Gastrocnemius medialis (tissue), 4 donors: ENCODE measurements at places on chromosomes 2 and 18. TPM values are rescaled to one million over a fixed set of nuclear protein-coding genes. Genes with fewer than 3 reads are reported as not detected.
A peak's percentile ranks its signal among the peaks of the same experiment; 100 is the strongest.

GRCh38 chr2:128986867-128987268 lies 668.2 kb upstream of the HS6ST1 start:
- no peak for DNase-seq

DNA sequence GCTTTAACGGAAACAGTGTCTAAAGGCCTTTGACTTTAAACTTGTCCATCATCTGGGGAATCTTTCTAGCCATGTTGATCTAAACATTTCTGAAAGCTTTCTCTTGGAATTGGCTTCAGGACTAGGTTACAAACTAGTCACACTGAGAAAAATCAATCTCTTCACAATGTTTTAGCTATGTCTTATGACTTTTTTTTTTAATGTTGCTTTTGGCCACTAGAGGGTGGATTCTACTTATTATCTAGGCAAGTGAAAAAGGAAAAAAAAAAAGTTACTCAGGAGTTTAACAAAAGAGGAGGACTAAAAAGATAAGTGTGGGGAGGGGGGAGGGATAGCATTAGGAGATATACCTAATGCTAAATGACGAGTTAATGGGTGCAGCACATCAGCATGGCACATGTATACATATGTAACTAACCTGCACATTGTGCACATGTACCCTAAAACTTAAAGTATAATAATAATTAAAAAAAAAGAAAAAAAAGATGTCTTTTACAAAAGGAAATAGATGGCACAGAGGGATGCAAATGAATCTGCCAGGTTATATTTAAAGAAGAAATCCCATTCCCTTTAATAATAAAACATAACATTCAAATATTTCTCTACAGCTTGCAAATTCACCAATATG lies 160.4 kb upstream of the PID1 start:
- DNase-seq: no peak

GRCh38 chr2:32064021-32064601 lies 755 bp downstream of the SPAST start:
- peak; percentile 4 for DNase-seq

DNA sequence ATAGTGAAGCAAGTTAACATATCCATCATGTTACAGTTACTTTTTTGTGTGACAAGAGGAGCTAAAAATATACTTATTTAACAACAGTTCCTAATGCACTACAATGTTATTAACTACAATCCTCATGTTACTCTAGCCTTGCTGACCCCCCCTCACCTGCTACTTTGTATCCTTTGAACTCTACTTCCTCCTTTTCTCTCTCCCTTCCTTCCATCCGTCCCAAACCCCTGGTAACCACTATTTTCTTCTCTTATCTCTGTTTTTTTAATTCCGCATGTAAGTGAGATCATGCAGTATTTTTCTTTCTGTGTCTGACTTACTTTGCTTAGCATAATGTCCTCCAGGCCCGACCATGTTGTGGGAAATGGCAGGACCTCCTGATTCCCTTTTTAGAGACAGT lies 59.4 kb downstream of the NPAS2 start:
- DNase-seq: no peak

DNA sequence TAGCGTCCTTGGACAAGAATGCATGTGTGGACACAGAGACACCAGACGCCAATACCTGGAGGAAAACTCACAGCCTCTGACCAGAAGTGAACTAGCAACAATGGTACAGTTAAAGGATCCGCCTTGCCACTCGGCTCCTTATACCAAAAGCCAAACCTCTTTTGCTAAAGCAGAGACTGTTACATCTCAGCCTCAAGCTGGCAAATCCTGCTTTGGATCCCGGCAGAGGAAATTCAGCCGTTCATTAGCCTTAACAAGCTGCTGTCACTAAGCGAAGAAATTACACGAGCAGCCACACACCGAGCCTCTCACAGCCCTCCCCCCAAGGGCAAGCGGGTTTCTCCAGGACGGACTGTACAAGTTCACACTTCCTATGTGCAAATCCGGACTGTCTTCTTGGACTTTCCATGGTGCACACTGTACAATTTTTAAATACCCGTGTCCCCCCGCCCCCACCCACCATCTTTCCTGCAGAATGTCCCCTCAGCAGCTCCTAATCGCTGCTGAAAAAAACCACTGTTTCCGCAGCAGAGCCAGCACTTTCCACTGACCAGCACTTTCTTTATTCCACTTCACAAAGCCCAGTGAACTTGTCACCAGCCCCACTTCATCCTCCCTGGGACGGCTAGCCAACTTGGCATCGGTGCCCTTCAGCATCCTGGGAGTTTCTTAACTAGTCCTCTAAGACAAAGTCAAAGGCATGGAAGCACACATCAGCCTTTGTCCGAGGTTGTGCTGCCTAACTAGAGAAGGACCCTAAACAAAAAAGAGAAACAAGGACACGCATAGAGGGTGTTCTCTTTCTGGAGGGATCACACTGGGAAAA lies 1.5 kb downstream of the KLF7 start:
- DNase-seq: peak; percentile 56

- DNase-seq: no peak
These were observed 56.1 kb upstream of the TANK start for GRCh38 chr2:161104054-161104553.

- no peak for DNase-seq
These were observed 70.4 kb upstream of the CDH19 start for GRCh38 chr18:66674286-66674685.

- DNase-seq: no peak
These were observed 12.3 kb downstream of the ARID5A start for GRCh38 chr2:96548558-96549465.

DNA sequence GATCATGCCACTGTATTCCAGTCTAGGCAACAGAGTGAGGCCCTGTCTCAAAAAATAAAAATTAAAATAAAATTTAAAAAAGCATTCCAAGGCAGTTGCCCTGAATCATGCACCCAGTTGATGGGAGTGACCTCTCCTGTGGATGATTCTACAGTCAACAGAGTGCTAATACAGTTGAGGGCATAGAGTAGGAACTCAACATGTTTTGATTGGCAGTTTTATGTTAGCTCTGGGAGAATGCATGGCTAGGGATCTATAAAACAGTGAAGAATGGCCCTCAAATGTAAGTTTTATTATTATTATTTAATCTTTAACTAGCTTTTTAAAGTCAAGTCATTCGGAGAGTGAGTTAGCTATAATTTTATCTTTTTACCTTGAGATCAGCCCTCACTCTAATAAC lies 228.5 kb upstream of the ITGA4 start:
- DNase-seq: no peak

DNA sequence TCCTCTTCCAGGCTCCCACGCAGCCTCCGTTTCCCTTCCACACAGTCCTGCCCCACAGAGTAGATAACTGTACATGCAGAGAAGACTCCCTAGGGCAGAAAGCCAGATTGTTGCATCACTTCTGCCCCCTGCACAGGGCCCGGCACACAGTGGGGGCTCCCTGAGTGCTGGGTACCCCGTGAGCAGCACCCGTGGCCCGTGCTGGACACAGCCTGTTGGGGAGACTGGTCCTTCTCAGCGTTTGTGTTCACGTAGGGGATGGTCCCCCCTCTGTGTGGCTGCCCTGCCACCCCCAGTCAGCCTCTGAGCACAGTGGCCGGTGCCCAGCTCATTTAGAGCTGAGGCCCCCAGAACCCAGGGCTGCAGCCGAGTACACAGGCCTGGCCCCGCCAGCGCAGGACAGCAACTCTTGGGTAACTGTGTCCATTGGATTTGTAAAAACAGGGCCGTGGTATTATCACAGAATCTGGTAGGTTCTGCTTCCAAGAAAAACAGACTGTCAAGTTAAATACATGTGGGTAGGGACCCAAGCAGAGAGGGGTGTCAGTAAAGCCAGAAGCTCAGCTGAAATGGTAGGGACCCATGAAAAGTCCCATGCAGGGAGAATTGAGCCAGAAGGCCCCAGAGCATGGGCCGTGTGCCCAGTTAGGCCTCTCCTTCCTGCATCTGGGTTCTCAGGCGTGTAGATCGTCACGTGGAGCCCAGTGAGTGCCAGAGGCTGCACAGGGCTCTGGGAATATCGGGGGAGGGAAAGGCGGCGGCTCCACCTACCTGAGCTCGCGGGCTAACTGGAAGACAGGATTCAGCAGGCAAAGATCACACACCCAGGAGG lies 257.3 kb downstream of the ATAD2B start:
- DNase-seq: peak; percentile 75

DNA sequence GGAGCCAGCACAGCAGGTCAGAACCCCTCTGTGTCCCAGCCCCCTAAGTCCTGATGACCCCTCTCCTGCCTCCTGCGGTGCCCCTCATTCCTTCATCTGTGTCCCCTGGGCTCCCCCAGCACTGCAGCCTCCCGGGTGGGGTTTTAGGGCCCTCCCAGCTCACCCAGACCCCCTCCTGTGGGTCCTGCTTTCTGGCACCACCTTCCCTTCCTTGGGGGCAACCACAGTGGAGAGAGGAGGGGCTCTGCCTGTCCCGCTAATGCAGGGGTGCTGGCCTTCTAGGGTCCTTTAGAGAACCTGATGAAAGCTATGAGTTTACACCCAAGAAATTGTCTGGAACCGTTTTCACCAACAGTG lies 42.7 kb upstream of the ALPP start:
- no peak for DNase-seq

- no peak for DNase-seq
These were observed 10.2 kb downstream of the LPIN2 start for GRCh38 chr18:3002732-3003131.

DNA sequence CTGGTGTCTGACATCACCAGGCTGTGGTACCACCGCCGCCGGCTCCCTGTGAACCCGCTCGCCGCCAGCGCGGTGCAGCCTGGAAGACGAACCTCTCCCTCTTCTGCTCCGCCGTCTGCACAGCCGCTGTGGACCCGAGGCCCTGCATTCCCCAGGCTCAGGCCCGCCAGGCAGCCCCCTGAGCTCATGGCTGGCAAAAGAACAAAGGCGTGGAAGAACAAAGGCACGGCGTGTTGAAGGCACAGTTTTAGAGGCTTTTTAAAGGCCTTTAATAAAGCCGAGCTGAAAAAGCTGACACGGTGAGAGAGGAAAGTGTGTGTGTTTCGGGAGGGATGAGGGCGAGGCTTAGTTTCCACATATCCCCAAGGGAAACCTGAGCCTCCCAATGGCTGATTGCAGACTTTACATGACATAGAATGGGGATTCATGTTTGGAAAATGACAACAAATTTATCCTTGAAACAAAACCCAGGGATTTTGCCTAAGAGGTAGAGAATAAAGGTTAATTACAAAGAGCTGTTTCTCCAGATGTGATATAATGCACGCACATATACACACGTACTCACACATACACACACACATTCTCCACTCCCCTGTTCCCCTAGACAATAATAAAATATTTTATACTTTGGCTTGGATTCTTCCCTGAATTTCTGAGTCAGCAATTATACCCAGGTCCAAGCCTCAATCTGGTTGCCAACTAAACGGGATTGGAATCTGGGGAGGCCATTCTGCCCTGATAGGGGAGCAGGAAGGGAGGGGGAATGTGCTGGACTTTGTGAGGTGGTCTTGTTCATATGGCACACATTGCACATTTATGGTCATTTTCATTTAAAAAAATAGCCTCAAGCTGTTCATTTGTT lies 39.7 kb downstream of the RFX8 start:
- DNase-seq: no peak

GRCh38 chr2:202133200-202133908 lies 60.3 kb downstream of the KIAA2012 start:
- no peak for DNase-seq

- no peak for DNase-seq
These were observed 157.0 kb downstream of the SEPTIN10 start for GRCh38 chr2:109456776-109457175.

- DNase-seq: no peak
These were observed 570.0 kb upstream of the GCFC2 start for GRCh38 chr2:76280686-76281085.

DNA sequence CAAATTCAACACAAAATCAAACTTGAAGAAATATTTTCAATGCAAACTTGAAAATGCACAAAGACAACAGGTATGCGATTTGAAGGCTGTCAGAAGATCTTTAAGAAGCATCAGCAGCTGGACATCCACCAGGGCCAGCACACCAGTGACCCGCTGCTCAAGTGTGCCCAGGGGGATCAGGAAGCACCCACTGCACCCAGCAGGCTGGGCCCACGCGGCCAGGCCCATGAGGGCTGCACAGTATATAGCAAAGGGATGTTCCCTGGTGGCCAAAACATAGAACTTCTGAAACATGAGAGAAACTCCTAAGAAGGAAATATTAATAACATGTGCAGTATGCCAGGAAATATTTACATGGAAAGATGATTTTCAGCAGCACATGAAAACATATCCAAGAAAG lies 25.0 kb downstream of the WDFY1 start:
- no peak for DNase-seq

DNA sequence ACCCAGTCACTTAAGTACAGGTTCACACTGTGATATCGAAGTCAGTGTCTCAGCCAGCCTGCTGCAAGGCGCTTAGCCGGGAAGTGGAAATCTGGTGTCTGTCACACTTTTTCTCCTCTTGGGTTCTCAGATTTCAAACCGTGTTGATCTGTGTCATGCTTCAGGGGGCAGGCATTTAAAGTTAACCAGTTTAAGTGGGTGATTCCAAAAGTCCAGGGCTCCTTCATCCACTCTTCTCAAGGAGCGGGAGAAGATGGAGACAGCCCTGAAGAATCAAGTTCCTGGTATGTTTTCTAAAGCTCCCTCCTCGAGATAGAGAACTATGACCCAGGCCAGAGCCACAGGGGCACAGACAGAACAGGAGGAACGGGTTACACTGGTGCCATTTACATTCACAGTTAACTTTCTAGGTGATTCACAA lies 331.7 kb downstream of the GBX2 start:
- no peak for DNase-seq

DNA sequence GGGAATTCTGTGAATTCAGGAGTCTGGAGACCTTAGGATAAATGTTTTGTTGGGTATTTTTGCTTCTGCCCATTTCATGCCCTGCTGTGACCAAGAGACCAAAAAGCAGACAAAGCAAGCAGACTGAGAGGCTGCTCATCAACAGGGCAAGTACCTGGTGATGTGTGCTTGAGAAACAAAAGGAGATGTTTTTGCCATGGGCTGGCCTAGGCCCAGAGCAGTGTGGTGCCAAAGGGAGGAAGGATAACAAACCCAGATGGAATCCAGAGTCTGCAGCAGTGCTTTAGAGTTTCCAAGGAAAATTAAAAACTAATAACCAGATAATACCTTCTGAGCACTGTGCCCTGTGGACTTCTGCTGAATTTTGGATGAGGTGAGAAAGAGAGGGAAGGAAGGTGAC lies 538.4 kb downstream of the STK39 start:
- DNase-seq: no peak

TUBB8B gene
- not detected for total RNA-seq

ZNF519 gene
- 2.1 TPM for total RNA-seq

INHA gene
- not detected for total RNA-seq

KATNAL2 gene
- 2.7 TPM for total RNA-seq

SPR gene
- 71.0 TPM for total RNA-seq

DUSP19 gene
- total RNA-seq: 1.8 TPM

CELF4 gene
- not detected for total RNA-seq

ADCYAP1 gene
- not detected for total RNA-seq
